ENCODE measurements at places on chromosomes 5 and 9.

GRCh38 chr9:24817756-24818155 is 272.1 kb upstream of the IZUMO3 start:
- DNase-seq: no peak

DNA sequence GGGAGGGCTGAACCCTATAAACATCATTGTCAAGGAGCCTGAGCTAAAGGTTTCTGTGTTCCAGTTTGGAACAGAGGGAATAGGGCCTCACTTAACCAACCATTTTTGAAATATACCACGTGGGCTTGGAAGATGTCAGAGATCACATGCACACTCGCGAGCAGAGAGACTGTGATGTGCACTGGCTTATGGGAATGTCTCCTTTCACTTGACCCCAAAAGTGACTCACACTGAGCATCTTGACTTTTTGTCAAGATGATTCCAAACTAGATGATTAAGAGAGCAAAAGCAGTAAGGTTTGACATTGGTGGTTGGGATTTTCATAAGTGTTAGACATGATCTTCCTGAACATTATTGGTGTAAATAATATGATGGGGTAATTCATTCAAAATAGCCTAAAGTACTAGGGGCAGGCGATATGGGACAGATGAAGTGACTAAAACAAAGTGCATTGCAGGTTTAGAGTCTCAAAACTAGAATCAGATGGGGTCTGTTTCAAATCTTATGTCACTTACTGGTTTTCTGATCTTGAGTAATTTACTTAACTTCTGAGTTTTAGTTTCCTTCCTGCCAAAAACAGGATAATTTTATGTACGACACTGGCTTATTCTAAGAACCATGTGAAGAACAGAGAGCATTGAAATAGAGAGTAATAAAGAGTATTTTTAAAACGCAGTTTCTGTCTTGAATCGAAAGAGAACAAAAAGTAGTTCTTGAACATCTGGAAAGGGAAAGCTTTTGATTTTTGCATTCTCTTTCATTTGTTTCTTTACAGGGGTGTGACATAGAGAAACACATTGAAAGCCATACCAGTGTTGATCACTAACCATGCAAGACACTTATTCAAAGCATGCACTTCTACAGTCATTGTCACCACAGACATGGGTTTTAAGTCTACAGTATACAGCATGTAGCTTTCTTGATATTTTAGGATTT is 383.0 kb downstream of the DIRAS2 start:
- no peak for DNase-seq

DNA sequence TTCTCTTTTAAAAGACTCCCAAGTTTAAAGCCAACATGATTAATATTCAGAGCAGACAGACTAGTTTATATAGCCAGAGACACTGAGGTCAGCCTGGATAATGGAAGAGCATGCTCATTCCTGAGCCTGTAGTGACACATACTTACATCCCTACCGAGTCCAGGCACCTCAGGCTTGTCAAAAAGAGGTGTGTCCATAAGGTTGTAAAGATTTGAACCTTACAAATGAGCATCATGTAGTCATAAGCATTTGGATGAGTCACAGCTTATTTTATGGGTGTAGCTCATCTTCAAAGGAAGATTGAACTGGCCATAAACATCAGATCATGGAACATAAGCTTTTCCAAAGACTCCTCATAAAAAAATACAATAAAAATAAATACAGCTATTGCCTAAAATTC is 333.5 kb downstream of the EFNA5 start:
- DNase-seq: peak; percentile 59

DNA sequence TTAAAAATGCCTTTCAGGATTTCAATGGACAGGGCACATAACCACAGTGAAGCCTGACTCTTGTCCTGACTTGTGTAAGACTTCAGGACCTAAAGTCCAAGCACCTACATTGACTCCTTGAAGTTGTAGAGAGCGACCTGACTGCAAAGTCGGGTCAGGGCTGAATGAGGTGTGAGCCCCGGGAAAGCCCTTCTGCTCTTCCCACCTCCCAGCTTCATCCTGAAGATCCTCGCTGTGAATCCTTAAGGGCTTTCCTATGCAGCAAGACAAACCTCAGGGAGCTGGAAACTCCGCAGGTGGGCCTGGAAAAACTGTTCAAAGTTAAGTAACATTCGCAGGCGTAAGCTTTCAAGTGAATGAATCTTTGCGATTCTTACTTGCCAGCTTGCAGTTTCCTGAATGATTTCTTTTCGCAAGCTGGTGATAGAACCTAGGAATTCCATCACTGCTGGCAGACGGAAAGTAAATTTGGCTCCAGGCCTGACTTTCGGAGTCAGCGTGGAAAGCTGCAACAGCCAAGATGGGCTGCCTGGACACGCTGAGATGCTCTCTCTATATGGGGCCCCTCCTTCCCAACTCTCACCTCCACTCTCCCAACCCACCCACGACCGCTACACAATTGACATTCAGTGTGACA is 10.9 kb downstream of the SEMA5A start:
- peak; percentile 47 for DNase-seq

DNA sequence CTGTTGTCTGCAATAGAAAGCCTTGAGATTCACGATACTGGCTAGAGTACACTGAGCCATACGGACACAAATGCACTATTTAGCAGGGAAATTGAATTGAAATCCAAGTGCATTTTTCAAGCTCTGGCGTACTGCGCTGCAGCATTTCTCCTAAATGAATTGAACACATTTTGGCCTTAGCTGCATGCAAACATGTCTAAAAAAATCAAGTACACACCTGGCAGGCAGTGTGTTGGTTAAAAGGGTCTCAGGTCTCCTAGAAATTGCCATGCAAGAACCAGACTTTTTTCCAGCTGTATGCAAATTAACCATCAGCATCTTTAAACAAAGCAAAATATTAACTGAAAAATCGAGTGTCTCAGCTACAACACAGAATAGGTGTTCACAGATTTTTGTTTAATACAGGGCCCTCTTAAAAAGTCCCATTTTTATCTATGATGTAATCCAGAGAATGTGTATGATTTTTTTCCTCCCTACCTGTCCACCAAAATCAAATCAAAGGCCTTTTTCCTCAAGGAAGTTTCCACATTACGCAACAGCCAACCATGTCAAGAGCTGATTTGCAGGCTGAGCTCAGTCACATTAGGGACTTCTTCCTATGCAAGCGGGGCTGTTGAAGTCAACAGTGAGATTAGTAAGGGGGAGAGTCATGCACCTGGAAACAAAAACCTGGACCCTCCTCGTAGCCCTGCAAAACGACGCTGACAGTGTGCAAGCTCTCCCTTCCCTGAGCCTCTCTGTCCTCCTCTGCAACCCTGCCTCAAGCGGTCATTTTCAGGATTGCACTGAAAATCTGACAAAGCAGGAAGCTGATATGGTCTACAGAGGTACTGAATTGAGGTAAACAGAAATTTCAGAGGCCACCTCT is 14.1 kb upstream of the SFXN1 start:
- DNase-seq: peak; percentile 32

DNA sequence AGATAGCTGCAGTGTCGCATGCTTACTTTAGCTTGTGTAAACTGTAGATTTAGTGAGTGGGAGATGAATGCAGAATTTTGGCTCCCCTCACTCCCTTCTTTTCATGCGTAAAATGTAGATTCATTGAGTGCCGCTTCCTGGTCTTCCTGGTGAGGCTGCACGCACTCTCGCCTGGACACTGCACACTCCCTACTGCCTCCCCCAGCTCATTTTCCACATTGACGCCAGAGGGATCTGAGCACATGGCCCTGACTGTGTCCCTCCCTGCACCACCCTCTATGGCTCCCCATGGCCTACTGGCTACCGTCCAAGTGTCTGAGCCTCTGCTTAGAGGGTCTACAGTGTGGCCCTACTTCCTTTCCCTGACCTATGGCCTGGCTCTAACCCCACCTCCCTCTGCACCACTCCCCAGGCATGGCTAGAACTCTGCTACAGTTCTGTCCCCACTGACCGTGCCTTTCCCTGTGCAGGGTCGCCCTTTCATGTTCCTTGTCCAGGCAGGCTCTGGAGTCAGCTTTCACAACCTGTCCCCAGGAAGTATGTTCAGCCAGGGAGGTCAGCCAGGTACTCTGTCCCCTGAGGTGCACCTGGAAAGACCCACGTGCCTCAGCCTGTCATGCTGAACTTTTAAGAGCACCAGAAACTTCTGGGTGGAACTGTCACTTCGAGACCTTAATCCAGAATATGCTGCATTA is 160.6 kb downstream of the COL23A1 start:
- no peak for DNase-seq

DNA sequence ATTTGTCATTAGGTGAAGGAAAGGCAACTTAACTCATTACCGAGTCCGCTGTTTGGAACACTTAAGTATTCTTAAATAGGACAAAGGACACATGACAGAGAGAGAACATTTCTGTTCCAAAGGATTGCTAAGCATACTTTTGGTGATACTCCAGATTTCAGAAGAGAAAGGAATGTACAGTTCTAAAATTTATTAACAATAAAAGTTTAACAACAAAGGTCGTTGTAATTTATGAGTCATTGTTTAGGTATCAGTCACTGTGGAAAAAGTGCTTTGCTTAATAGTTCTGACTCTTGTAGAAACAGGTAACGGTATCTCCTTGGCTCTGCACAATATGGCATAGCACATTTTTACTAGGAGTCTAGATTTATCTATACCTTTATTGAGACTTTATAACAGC is 36.3 kb upstream of the PAM start:
- DNase-seq: peak; percentile 20

GRCh38 chr5:14421851-14422250 is 159.7 kb upstream of the OTULINL start:
- DNase-seq: no peak

GRCh38 chr9:28808042-28808441 is 1234.8 kb upstream of the C9orf72 start:
- DNase-seq: peak; percentile 90

- peak; percentile 93 for DNase-seq
Observed at GRCh38 chr9:107557236-107557990, 67.8 kb upstream of the KLF4 start.

- no peak for DNase-seq
Observed at GRCh38 chr5:91670122-91670521, 287.0 kb upstream of the ARRDC3 start.

DNA sequence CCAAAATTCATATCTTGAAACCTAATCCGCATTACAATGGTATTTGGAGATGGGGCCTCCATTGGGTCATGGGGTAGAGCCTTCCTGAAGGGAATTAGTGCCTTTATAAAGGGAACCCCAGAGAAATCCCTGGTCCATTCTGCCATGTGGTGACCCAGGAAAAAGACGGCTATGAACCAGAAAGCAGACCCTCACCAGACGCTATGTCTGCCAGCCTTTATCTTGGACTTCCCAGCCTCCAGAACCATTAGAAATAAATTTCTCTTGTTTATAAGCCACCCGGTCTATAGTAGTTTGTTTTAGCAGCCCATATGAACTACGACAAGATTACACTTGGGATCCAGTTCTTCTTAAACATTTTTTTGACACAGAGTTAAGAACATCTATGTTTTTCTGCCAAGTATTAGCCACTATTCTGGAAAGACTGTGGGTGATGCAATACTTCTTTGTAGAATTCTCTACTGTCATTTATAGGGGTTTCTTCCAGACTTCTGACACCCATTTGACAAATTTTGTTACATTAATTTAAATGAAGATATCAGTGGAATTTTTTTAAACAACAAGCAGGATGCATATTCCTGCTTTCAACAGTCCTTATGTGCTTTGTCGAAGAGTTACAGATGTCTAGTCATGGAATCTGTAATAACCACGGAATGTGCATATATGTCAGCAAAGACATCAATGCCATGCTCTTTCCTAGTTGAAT is 572.4 kb downstream of the NR2F1-AS1 start:
- DNase-seq: peak; percentile 24

Data from amniotic epithelial cell (primary cell).